ENCODE measurements at places on chromosomes 13 and 19. TPM values are rescaled to one million over a fixed set of nuclear protein-coding genes. Genes with fewer than 3 reads are reported as not detected.

The CYP2A7 gene
- not detected for polyA plus RNA-seq

The ZNF723 gene
- polyA plus RNA-seq: not detected

The ZNF83 gene
- 16.4 TPM for polyA plus RNA-seq

DNA sequence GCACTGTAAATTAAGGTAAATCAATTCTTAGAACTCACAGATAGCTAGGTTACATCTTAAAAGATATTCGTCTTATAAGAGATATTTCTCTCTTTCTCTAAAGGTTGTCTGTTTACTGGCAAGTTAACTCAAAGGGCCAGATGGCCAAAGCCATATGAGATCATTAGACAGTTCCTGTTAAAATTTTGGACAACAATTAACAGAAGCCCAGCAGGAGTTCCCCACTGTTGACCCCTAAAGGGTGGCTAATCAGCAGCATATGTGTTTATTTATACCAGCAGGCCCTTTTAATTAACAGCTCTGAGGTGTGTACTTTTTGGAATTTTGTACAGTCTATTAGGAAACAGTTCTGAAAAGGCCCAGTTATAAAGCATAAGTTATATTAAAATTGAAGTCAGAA lies 245.8 kb downstream of the LIG4 start:
- H3K4me1 ChIP-seq: no peaks in the 10 kb centered on the region
- DNase-seq: no peak
- H3K27ac ChIP-seq: no peak overlapping the region
- H3K27me3 ChIP-seq: no peaks in the 10 kb centered on the region
- H3K4me3 ChIP-seq: no peak overlapping the region

- no peaks in the 10 kb centered on the region for H3K27me3 ChIP-seq
- peaks cover 19% of the 10 kb centered on the region for H3K4me1 ChIP-seq
- H3K36me3 ChIP-seq: no peaks in the 10 kb centered on the region
These were observed 41.3 kb downstream of the FLT3 start for GRCh38 chr13:28058866-28059613.

The URAD gene
- not detected for polyA plus RNA-seq

GRCh38 chr19:43316591-43317319 lies 36.7 kb upstream of the CD177 start:
- no peaks in the 10 kb centered on the region for H3K4me1 ChIP-seq
- no peak overlapping the region for H3K27ac ChIP-seq
- H3K4me3 ChIP-seq: no peak overlapping the region

The ZNF541 gene
- polyA plus RNA-seq: not detected

The PLK5 gene
- not detected for polyA plus RNA-seq

The MADCAM1 gene
- polyA plus RNA-seq: 0.31 TPM

The DPP9 gene
- polyA plus RNA-seq: 52.9 TPM

DNA sequence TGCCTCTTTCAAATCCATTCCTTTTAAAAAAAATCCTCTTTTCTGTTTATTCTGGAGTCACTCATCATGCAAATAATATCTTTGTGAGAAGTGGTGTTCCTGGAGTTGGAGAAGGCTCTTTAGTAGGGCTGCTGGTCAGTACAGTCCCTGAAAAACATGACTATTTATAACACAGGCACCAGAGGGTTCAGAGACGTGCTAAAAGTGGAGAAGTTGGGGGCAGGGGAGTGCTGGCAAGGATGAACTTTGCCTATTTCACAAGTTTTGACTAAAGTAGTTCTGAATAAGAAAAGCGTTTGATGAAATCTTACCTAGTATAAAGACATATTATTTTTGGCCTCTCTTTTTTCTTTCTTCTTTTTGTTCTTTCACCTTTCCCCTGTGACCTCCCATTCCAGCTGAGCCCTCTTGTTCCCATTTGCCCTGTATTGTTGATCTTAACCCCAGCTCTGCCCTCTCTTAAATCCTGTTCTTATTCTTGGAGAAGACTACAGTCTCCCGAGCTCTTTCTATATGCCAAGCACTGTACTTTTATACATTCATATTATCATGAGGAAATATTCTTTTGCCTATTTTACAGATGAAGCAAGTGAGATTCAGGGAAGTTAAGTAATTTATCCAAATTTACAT lies 129.1 kb downstream of the TM9SF2 start:
- H3K27me3 ChIP-seq: no peaks in the 10 kb centered on the region
- no peak overlapping the region for H3K4me3 ChIP-seq
- no peaks in the 10 kb centered on the region for H3K36me3 ChIP-seq
- H3K4me1 ChIP-seq: no peaks in the 10 kb centered on the region

- no peak overlapping the region for H3K27ac ChIP-seq
- no peaks in the 10 kb centered on the region for H3K4me1 ChIP-seq
- H3K36me3 ChIP-seq: no peaks in the 10 kb centered on the region
- no peak overlapping the region for H3K4me3 ChIP-seq
These were observed 71.4 kb downstream of the MIPEP start for GRCh38 chr13:23817830-23818229.
